Effector memory CD4-positive, alpha-beta T cell (primary cell): ENCODE measurements at places on chromosomes 1 and 21.
A peak's percentile ranks its signal among the peaks of the same experiment; 100 is the strongest.

DNA sequence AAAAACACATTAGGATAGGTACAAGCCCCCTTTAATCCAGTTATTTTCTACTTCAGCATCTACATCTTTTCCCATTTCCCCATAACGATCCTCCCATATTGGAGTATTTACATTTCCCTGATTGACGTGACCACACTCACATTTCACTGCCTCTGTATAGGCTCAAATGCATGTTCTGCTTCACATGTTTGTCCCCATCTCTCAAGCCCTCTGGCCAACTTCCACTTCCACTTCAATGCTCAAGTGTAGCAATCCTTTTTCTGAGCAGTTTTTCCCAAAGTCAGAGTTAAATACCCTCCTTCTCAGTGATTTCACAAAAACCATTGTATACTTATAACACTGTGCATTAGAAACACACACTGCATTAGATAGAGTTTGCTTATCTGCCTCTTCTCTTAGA lies 61.8 kb upstream of the TTLL7 start:
- no peak for DNase-seq

GRCh38 chr21:34965200-34966174 lies 83.6 kb downstream of the RUNX1 start:
- DNase-seq = no peak

- DNase-seq = peak; percentile 62
Observed at GRCh38 chr1:44835738-44836675, 7.0 kb downstream of the PTCH2 start.

DNA sequence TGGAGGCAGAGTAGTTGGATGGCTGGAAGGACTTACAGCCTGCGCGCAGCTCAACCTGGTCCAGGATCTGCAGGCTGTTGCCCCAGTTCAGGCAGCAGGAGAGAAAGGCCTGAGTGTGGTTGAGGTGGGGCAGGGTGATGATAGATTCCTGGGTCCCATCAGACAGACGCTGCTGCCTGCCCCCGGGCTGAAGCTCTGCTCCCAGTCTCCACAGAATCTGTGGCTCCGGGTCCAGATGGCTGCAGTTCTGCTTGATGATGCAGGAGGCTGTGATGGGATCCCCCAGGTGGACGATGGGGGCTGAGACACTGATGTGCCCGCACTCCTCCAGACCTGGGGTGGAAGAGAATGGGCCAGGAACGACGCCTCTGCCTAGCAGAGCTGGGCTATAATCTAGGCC lies 7.4 kb downstream of the CSF3R start:
- DNase-seq = no peak

- DNase-seq = peak; percentile 43
Observed at GRCh38 chr1:206685769-206686477, 1.2 kb downstream of the MAPKAPK2 start.

DNA sequence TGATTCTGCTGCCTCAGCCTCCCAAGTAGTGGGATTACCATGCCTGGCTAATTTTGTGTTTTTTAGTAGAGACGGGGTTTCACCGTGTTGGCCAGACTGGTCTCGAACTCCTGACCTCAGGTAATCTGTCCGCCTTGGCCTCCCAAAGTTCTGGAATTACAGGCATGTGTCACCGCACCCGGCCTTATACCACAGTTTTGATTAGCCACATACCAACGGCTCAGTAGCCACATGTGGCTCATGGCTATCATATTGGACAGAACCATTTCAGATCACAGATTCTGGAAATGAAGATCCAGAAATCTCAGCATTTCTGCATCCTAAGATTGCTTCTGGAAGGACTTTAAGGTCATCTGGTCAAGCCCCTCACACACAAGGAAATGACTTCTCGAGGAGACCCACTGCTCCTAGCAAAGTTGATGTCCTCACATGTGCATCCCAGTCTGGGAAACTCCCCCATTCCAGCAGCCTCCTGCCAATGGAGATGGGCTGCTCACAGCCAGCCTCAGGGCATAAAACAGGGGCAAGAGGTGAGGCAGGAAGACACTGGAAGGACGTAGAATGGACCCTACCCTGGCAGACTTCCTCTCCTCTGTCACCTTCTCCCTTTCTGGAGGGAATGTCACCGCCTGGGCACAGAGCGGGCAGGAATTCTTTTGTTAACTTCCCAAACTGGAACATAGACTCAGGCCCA lies 17.5 kb upstream of the CITED4 start:
- DNase-seq = no peak

DNA sequence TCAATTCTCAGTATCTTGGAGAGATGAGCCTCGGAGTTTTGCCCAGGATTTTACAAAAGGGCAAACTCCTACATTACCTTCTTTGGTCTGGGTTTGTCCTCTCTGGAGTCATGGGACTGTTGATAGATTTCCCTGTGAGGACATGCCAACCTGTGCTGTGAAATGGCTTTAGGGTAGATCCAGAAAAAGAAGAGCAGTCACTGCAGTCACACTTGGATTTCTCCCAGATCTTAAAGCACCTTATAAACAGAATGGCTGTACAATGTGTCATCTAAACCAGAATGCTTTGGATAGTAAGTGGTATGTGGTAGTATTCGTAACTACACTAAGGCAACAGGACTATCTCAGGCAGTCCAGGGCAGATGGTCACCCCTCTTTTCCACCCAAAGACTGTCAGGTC lies 1.9 kb upstream of the CSRP1 start:
- no peak for DNase-seq

DNA sequence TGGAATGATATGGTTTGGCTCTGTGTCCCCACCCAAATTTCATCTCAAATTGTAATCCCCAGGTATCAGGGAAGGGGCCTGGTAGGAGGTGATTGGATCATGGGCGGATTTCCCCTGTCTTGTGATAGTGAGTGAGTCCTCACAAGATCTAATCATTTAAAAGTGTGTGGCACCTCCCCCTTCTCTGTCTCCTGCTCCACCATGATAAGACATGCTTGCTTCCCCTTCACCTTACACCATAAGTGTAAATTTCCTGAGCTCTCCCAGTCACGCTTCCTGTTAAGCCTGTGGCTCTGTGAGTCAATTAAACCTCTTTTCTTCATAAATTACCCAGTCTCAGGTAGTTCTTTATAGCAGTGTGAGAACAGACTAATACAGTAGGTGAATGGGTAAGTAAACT lies 109.3 kb downstream of the DMRTB1 start:
- no peak for DNase-seq

GRCh38 chr1:94143809-94144176 lies 22.8 kb upstream of the ABCA4 start:
- no peak for DNase-seq

- no peak for DNase-seq
Observed at GRCh38 chr1:229732061-229732460, 106.0 kb downstream of the URB2 start.

- no peak for DNase-seq
Observed at GRCh38 chr1:211734791-211735190, 59.4 kb upstream of the NEK2 start.

DNA sequence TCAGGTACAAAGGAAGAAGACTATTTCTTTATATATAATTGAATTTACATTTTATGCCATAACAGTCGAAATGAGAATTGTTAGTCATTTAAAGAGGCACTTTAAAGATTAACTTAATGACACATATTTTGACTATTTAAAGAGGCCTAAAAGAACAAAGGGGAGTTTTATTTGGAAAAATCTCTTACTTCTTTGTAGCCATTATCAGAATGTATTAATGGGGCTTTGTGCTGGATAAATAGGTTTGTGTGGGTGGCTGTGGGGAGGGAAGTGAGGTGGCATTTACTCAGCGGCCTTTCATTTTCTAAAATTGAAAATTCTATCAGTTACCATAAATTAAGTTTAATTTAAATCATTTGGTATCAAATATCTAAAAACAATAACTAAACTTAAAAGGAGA lies 462.2 kb upstream of the CXADR start:
- DNase-seq = no peak

- DNase-seq = no peak
Observed at GRCh38 chr1:94589728-94590127, 48.2 kb upstream of the F3 start.

GRCh38 chr1:224223819-224224714 lies 41.0 kb downstream of the DEGS1 start:
- DNase-seq = no peak

DNA sequence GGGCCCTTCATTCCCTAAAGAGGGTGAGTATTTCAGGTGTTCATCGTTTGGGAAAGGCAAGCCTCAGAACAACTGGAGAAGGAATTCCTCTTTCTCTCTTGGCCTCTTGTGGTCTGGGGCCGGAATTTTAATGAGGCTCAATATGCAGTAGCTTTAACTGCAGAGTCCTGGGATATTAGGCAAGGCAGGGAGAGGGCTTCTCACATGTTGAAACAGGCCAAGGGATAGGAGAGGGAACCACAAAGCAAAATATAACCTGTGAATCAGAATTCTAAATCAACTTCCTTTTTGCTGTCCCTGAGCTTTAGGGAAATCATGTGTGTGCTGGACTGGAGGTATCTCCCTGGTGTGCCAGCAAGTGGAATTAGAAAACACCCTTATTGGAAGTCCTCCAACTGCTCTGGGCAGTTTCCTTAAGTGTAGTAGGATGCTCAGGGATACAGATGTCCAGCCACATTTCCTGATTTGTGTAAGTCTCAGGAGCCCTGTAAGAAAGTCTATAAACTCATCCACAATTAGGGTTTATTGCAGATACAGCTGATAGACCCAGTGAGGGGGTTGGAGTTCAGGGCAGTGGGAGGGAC lies 215.8 kb upstream of the ZRANB2 start:
- no peak for DNase-seq

DNA sequence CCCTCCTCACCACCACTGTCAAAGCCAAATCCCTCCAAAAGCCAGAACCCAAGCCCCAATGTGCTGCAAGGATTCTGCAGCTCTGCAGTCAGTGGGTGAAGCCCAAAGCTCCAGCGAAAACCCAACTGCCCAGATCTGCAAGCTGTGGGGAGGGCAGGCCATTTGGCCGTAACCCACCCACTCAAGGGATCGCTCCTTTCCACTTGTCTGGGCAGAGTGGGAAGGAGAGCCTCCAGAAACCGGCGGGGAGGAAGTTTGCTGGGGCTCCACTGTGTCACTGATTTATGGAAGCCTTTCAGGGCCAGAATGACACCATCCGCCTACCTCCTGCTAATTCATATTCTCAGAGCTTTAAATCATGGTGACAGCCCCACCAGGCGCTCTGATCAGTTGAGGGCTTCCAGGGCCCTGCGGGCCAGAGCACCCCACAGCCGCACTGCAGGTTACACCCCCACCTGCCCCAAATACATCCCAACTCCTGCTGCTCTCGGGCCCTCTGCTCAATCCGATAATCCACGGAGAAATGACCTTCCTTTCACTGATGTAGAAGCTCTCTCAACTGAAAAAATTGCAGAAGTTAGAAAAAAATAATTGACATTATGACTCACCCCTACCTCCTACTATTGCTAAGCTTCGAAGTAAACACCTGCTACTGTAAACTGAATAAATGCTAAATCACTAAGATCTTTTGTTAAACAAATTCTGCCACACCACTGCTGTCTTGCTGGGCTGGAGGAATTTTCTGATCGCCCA lies 40.6 kb upstream of the RAB4A start:
- no peak for DNase-seq

- no peak for DNase-seq
Observed at GRCh38 chr1:185894791-185895190, 160.6 kb downstream of the HMCN1 start.

GRCh38 chr1:204136814-204137213 lies 15.0 kb downstream of the ETNK2 start:
- no peak for DNase-seq

- no peak for DNase-seq
Observed at GRCh38 chr1:91511386-91511785, 10.7 kb downstream of the CDC7 start.

DNA sequence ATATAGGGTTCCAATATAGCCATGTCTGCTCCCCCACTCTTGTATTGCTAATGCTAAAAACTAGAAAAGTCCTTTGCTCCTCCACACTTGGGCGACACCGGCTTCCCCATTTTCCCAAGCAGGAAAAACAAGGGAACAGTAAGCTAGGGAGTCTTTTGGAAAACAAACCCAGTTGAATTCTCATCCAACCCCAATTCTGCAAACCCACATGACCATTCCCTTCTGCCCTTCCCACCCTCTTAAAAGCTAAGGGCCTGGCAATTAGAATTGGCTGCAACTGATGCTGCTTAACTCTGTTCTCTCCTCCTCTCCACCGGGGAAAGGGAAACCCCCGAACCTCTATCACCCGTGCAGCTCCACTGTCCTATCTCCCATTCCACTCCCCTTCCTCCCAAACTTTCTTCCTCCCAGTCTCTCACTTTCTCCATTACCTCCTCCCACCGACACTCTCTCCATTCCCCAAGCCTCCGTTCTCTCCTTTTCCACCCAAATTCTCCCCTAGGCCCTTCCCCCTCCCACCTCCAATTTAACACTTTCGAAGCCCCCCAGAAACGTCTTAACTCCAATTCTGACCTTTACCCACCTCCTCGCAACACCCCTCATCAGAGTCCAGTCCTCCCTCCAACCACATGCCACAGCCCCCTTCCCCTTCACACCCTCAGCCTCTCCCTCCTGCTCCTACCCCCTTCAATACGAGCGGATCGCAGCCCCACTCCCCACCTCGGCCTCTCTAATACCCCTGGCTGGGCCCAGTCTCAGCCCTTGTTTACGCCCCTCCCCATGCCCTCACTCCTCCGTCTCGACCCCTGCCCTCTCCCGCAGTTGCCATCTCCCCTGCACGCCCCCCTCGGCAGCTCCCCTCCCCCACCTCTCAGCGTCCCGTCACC lies 701 bp downstream of the DEDD start:
- DNase-seq = peak; percentile 12

- DNase-seq = no peak
Observed at GRCh38 chr1:106189780-106190179, 866.7 kb upstream of the PRMT6 start.

DNA sequence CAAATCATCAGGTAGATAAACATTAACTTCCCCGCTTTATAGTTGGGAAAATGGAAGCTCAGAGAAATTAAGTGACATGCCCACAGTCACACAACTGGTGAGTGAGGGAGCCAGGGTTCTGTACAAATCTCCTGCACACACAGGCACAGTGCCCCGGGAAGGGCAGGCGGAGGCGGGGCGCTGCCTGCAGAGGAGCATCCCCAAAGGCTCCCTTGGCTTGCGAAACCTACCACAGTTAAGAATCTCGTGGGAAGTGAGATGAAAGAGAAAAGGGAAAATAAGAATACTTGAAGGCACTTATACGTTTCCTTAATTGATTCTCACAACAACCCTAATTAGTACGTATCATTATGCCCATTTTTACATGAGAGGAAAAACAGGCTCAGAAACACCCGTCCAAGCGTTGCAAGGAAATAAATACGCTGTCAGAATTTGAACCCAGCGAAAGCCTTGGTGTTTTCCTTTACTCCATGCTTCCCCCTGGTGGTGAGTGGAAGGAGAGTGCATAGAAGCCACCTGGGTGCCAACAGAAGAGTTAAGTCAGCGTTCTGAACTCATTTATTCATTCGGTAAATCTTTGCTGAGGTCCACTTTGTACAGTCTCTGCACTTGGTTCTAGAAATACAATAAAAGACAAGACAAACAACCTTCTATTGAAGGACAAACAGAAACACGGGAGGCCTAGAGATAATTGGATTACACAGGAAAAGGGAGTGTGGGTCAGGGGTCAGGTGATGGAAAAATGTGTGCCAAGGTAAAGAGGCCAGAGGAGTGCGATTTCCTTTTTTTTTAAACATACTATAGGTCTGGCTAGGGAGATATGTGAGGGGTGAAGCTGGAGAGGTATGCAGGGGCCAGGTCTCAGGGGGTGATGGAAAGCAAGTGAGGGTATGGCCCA lies 28.4 kb downstream of the ACP6 start:
- peak; percentile 7 for DNase-seq
